ENCODE measurements at places on chromosomes 16 and 17.

GRCh38 chr16:77823067-77823466, 34.7 kb downstream of the VAT1L start:
- DNase-seq = no peak

DNA sequence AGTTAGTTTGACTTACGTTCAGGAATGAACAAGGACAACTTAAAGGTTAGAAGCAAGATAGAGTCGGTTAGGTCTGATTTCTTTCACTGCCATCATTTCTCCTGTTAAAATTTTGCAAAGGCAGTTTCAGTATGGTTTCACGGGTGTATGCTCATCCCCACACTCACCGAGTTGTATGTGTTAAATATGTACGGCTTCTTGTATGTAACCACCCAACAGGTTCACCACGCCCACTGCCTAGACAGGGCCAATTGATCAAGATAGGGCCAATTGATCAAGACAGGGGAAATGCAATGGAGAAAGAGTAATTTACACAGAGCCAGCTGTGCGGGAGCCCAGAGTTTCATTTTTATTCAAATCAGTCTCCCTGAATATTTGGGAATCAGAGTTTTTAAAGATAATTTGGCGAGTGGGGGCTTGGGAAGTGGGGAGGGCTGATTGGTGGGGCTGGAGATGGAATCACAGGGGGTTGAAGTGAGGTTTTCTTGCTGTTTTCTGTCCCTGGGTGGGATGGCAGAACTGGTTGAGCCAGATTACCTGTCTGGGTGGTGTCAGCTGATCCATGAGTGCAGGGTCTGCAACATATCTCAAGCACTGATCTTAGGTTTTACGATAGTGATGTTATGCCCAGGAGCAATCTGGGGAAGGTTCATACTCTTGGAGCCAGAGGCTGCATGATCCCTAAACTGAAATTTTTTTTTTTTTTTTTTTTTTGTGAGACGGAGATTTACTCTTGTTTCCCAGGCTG, 62.4 kb upstream of the PLCG2 start:
- no peak for DNase-seq

DNA sequence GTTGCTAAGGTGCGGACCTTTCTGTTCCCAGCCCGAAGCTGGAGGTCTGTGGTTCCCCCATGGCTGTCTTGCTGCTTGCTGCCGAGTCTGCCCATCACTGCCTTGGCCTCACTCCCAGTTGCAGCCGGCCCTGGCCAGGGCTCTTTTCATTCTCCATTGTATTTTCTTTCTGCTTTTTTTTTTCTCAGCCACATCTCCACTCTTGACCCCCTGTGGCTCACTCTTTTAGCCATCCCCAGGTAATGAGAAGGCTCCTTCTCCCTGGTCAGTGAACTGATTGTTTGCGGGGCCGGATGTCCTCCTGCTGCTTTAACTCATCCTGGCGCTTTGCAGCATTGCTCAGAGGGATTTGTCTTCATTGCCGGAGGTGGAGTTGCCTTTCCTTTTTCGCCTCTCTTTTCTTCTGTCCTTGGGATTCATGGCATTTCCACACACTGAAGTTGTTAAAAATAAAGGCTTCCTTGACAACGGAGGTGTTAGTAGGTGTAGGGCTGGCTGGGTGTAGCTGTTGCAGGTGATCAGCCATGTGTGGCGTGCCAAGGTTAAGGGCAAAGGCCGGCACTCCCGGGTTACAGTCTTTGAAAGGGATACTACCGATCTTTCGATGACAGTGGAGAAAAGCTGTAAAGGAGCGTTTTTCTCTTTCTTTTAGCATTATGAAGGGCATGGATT, 34.1 kb downstream of the MAP2K6 start:
- no peak for DNase-seq

- no peak for DNase-seq
These were observed 9.8 kb downstream of the GEMIN4 start for GRCh38 chr17:742147-742793.

GRCh38 chr16:79082970-79083369, 517.6 kb downstream of the MAF start:
- no peak for DNase-seq
